Cortex of kidney (tissue), 1 donor: ENCODE measurements at places on chromosomes 4 and X.

DNA sequence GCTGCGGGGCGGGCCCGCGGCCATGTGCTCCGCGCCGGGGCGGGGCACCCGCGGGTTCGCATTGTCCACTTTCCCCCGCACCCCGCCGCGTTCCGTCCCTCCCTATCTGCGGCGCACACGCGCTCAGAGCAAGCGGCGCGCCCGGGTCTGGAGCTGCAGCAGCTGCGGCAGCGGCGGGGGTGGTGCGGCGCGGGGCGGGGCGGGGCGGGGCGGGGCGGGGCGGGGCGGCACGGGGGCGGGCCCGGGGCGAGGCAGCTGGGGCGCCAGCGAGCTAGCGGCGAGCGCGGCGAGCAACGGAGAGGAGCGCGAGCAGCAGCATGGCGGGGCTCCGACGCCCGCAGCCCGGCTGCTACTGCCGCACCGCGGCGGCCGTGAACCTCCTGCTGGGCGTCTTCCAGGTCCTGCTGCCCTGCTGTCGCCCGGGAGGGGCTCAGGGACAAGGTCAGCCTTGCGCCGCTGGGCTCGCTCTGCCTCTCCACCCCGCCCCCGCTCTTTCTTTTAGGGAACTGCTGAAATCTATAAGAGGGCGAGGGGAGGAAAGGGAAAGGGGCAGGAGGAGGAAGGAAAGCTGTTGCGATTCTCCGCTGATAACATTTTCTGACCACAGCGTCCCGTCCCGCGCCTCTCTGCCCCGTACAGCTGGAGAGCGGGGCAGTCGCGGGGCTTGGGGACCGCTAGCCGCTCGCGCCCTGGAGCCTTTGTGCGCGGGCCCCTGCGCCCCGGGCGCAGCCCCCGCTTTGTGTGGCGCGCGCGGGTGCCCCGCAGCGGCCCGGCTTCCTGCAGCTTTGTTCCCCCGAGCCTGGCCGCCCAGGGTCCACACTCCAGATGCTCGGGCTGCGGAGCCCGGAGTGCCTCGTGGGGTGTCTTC, at the start of gene TMEM131L:
Gene TMEM131L (plus strand): TSS at position 280 of the 868 bp plus-strand sequence. CDS start 38 bp downstream, at position 318.
- no peak for DNase-seq

DNA sequence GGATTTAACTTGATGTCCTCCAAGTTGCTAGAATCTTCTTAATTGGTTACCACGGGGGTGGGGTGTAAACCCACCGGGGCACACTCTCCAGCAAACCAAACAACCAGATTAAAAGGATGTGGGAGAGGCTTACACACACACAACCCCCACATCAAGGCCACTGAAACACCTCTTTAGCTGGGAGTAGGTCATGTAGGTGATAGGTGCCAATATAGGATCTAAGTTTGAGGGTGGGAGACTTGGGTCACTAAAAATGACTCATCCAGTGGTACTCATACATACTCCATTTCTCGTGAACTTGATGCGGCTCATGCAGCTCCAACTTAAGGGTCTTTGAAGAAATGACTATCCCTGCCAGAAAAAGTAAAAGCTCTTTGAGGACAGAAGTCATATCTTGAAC, 20.5 kb upstream of the CD40LG start:
- no peak for DNase-seq

DNA sequence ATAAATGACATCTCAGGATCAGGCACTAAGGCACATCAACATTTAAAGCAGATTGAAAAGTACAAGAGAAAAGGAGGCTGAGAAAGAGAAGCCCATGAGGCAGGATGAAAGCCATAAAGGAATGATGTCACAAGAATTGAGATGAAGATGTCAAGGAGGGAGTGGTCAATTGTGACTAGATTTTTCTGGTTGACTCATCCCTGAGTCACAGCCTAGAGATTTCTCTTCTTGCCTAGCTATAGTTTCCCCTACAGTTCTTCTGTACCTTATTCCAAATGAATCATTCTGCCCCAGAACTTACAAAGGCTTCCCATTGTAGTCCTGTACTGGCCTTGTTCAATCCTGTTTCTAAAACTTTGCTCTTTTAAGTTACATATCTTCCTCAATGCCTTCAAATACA, 3.4 kb upstream of the USP53 start:
- no peak for DNase-seq

GRCh38 chr4:121164291-121164690, at the start of gene TNIP3:
TNIP3 (minus strand) TSS chr4:121164321; CDS start chr4:121164125, 196 bp downstream.
- DNase-seq = no peak

GRCh38 chrX:111100191-111100590, 4.2 kb downstream of the PAK3 start:
- DNase-seq = no peak

DNA sequence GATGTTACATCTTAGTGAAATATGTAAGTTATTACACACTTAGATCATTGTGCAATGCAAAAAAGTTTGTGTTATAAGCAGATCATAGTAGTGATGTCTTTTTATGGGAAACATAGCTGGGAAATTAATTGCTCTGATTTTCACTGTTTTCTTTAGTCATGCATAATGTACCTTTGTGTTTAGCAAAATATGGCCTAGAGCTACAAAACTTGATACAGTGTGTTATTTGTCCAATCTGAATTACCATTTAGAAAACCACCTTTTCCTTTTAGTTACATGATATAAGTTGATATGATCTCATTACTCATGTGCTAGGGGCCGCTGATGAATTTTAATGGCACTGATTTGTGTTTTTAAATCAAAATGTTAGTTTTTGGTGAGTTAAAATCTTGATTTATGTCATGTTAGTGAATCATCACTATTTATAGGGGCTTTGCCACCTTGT, 2.0 kb downstream of the BMPR1B start:
- no peak for DNase-seq

DNA sequence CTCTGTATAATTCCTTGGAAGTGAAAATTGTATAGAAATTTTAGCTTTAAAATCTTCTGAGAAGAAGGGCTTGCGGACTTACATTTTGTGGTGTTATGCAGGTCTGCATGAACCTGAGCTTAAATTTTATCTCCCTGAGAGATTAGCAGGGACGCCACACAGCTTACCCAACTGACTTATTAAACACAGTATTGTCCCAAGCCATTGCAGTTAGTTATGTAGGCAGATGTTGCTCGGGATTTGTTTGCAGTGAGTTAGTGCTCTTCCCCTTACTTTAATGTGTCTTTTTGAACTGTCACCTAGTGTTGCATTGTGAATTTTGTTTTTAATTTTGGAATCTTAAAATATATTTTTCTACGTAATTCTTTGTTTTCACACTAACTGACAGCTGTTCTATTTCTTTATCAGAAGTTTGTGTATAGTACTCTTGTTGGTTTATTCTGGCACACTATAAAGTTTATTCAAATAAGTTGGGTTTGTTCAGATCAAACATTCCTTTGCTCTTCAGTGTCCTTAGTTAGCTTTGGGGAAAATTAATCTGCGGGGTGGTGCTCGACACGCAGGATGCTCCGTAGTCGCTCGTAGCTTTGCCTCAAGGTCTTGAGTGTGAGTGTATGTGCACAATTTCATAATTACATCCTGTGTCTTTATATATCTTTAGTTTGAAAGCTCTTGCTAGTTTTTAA, 145.4 kb downstream of the STIM2 start:
- DNase-seq = no peak

DNA sequence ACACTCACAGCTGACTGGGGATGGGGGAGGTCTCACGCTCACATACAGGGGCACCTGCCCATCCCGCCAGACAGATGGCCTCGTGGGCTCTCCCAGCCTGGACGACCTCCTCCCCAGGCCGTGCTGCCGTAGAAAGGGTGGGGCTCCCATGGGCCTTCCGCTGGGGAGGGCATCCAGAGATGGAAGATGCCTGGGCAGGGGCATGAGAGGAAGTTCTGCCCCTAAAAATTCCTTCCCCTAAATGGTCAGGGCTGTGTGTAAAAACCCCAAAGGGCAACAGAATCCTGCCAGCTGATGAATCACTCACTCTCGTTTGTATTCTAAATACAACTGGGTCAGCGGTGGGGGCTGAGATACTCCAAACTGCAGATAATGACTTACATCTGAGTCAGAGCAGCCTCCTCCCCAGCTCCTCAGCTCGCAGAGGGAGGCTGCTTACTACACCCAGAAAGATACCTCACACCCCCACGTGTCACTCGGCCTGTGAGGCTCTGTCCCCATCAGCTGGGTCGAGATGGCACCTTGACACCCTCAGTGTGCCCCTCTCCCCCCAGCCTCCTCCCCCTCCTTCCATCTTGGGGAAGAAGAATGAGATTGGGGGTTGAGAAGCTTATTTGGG, 10.1 kb downstream of the WDR1 start:
- DNase-seq = no peak

DNA sequence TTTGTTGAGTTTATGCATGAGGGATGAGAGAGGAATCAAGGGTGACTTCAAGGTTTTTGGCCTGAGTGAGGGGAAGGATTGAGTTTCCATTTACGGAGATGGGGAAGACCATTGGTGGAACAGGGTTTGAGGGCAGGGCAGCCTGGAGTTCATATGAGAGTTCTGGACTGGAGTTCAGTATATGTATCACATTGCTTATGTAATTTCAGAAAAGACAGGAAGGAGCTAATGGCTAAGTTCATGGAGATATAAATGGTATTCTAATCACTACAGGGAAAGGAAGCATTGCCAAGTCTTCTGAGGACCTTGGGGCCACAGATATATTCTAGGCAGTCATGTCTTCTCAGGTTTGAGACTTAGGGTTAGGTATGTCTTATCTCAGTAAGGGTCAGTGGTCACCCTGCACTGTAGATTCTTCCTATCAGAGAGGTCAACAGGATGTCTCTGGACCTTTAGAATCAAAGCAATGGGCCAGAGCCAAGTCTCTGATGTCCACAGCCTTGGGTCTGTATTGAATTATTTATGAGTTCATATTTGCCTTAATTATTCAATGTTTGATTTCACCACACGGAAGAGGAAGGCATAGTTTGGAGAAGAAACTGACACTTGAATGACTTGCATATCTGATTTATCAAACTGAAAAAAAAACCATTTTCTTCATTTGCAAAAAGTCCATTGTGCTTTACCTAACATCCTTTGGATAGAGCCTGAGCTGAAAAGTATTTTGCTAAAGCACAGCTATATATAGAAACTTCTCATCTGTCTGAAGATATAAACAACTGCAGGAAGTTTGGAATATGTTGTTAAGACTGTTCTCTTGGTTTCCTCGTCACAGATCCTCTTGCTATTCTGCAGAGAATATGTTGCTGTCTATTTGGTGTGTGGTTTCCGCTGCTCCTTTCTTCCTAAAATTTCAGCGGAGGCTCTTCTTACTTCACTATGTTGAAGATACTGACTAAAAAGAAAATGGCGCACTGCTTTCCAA, 139.5 kb downstream of the PDGFRA start:
- no peak for DNase-seq

DNA sequence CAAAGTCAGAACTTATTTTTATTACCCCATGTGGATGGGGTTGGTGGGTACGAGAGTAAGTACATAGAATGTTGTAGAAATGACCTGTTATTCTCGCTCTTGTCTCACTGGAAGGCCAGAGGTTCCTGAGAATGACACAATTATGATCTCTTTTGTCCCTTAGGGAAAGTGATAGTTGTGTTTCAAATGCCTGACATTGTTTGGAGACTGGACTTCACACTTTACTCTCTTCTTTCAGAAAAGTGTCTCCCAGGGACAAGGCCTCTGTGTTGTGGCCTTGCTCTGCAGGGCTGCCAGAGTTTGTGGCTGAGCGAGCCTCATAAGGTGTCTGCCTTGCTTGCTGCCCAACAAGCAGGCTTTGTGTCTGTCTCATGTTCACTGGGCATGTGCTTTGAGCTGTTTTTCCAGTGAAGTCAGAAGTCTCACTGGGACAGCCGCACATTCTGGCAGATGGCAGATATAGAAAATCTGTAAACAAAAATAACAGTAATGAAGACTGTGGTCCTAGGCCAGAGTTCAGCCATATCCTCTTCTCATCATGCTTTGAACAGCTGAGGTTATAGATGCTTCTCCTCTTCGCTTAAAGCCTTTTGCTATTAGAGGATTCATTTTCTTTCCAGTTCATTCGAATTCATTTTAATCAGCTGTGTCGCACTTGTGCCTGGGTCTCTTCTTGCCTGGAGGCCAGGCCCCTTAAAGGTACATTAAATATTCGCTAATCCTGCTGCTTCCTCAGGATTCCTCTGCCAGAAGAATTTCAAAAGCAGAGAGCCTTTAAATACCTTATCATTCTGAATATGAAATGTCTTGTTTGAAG, 14.4 kb downstream of the PPEF1 start:
- DNase-seq = no peak

DNA sequence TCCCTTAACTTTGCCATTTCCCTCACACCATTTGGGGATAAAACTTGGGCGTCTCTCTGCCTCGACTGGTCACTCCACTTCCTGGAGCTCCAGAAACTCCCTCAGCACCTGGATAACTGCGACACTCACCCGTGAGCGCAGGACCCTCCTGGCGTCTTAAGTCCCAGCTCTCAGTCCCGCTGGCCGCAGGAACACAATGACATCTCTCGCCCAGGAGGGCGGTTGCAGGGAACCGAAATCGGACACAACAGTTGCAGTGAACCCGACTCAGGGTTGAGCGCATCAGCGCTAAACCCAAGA, 370.9 kb upstream of the SMIM31 start:
- no peak for DNase-seq

DNA sequence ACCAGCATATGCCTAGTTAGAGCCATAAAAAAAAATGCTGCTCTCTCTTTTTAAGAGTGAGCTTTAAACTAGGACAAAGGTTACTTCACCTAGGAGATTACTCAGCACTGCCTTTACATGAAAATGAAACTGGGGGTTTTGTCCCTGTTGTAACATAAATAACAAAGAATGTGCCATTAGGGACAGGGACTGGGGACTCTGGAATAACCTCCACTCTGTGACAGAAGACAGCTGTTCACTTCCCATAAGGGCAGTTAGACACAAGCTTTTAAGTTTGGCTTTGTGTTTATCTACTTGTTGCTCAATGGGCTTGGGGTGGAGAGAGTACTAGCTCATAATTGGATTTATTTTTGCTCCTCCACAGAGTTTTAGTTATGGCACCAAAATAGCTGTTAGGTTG, 11.9 kb downstream of the ENPEP start:
- DNase-seq = no peak

DNA sequence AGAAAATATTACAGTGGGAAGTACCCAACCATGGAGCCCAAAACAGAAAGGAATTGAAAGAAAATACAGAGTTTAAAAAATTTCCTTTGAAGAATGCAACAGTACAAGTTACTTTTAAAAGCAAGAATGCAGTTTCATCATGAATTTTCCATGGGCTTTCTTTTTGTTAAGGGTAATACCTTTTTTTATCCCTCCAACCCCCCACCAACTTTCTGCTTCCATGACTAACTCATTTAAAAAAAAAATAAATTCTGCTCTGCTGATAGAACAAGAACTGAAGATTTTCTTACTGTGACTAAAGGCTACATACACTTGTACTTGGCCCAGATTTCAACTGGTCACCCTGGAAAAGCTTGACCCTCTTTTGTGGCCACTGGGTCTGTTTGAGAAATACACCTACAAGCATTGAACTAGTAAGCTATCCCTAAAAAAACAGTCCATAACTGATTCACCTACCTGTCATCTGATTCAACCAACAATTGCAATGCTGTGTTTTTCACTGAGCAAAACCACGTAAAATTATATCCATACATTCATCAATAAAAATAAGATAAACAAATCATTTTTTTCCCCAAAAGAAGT, 214.2 kb downstream of the NSUN7 start:
- no peak for DNase-seq

- no peak for DNase-seq
Measured at GRCh38 chrX:10741003-10741402, 120.6 kb upstream of the MID1 start.

GRCh38 chr4:24781999-24782745, 13.2 kb upstream of the SOD3 start:
- DNase-seq = no peak

- no peak for DNase-seq
Measured at GRCh38 chrX:40933132-40933705, 152.0 kb upstream of the USP9X start.
